ENCODE measurements at places on chromosomes 4 and X. TPM values are rescaled to one million over a fixed set of nuclear protein-coding genes. Genes with fewer than 3 reads are reported as not detected.
A peak's percentile ranks its signal among the peaks of the same experiment; 100 is the strongest.

Gene CFP
- 3.2 TPM for polyA plus RNA-seq

Gene FAM241A
- 1.5 TPM for polyA plus RNA-seq

Gene GASK1B
- 33.5 TPM for polyA plus RNA-seq

Gene HGFAC
- polyA plus RNA-seq: 2.4 TPM

Gene TEX11
- polyA plus RNA-seq: not detected

DNA sequence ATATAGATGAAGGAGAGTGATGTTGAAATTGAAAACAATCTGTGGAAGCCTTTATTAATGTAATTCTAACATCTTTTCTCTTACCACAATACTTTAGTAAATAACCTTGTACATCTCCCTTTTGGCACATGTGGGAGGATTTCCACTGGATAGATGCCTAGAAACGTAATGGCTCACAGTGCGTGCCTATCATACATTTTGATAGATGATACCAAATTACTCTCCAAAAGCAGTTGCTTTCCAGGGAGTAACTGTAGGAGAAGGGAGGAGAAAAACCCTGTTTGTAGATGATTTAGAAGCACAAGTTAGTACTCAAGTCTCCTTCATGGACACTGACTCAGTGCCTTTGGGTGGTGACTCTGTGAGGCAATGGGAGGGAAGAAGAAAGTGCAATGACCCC, 476.3 kb downstream of the CCSER1 start:
- no peak for DNase-seq

DNA sequence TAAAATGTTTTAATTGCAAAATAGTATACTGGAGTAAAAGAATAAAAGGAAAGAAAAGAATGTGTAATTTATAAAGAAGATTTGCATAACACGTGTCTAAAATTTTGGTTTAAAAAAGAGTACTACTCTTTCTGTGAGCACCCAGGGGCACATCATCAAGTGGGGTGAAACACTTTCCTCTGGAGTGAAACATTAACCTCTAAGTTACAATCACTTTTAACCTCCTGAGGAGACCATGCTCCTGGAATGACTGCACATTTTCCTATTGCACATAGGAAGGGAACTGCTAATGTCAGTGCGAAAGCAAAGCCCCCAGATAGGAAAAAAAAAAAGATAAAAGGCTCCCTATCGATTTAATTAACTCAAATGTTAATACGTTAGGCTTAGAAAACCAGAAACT, 13.3 kb downstream of the VEGFC start:
- no peak for DNase-seq

DNA sequence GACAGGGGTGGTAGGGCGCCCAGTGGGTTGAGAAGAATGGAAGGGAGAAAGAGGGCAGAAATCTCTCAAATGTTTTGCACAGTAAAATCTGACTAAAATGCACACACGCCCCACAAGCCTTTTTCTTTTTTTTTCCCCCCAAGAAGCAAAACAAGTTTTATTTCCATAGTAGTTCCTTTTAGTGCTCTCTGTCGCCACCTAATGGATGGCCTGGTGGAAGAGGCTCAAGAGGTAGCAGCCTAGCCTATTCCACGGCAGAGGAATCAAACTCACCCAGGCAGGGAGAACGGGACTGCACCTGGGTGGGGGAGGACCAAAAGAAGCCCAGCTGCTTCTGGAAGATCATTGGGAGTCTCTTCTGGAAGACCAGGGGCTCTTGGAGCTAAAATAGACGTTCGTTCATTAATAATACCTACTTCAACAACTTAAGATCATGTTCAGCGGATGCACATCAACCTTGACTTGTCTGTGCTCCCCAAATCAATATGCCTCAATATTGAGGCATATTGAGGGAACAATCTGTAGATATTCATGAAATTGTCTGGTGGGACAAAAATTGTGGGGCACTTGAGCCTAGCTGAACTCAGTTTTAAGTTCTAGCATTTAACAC, 31.6 kb upstream of the IRAK1 start:
- peak; percentile 57 for DNase-seq

GRCh38 chr4:26723216-26723615, 137.4 kb upstream of the STIM2 start:
- DNase-seq: no peak

- DNase-seq: no peak
Observed at GRCh38 chr4:94798808-94799207, 41.1 kb downstream of the BMPR1B start.

DNA sequence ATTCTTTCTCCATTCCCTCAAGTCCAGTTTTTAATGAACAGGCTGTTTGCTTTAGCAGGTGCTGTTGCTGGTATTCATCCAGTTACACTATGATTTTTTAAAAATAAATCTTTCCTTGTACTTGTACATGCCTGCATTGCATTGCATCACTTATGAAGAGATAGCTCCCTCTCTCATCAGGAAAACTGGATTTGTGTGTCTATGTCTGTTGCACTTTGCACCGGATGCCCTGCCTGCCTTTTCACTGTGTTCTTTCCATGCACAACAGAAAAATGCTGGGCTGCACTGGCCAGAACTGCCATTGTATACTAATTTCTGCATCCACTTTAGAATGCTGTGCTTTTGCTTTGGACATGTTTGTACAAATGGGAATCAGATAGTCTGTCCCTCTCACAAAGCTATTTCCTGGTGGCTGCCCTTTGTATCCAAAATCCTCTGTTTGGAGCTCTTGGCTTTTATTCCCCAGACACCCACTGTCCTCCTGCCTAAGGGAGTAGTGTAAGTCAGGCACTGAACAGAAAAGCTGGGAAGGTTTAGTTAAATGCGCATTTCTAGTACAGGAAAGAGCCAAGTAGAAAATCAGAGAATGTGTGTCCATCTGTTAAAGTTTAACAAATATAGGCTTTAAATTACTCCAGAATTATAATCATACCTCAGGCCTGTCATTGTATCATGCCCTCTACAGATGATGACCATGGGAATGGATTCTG, 119.1 kb downstream of the MBNL3 start:
- DNase-seq: no peak

DNA sequence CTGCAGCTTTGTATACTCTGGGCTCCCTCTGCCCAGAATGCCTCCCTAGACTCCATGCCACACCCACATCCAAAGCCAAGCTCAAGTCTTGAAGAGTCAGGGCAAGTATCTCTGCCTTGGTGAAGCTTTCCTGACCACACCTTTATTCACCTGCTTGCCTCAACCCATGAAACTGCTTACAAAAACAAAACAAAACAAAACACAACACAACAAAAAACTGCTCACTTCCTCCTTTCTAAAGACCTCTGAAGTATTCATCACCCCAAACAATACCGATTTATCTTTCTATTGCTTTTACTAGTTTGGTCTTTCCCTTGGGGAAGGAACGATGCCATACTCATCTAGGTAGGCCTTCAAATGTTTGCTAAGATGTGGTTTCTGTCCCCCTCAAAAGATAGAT, 45.0 kb downstream of the TMEM165 start:
- no peak for DNase-seq

GRCh38 chr4:159374749-159375530, 272.1 kb downstream of the RAPGEF2 start:
- no peak for DNase-seq

- DNase-seq: no peak
Observed at GRCh38 chr4:183445097-183445428, 627 bp downstream of the CDKN2AIP start.

DNA sequence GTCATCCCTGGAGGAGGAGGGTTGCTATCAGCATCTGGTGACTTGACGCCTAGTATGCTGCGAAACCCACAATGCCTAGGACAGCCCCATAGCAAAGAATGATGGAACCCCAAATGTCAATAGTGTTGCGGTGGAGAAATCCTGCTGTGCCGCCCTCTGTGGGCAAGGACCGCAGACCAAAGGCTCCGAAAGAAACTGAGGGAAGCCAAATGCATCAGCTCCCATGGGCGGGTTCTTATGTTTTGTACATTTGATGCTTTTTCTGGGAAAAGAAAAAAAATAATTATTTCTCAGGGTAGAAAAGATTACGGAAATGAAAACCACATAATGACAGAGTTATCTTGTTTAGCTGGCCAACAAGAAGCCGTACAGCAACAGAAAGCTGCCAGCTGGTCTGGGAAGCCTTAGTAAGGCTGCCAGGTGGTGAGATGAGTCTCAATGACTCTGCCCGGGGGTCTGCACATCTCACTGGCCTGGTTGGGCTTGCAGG, 95.0 kb upstream of the TBL1X start:
- no peak for DNase-seq

DNA sequence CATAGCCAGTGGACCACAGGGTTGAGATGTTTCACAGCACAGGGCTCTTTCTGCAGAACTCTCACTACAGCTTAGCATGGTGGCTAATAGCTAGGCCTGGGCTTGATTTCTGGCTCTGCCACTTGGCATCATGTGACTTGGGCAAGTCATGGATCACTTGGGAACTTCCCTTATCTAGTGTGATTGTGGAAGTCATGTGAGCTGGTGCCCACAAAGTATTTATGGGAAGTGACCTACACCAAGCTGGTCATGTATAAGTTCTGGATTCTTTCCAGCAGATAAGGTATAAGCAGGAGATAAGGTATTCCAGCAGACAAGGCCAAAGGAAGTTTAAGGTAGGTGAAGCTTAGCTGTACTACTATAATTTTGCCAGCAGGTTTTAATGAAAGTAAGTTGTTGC, 61.0 kb downstream of the REELD1 start:
- DNase-seq: no peak

DNA sequence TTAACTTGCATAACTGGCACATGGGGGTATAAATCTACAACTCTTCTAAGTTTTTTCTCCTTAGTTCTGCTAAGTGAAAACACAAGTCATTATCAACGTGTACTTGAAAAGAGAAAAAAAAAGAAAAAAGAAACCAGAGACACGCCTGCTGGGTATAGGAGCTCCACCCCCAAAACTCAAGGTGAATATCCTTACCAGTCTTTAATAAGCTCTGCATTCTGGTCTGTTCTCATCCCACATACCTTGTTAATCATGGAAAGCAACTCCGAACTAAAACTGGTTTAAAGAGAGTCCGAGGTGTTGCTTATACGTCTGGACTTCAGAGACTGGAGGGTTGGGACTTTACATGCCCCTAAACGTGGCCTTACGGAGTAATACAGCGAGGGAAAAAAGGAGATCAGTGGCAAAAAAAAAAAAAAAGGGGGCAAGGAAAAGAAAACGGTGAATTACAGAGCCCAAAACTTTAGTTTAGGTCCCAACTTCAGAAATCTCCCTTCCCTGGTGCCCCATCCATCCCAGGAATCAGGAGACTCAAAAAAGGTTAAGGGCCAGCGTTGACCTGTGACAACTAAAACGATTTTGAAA, 1.0 kb downstream of the PGRMC2 start:
- peak; percentile 30 for DNase-seq

DNA sequence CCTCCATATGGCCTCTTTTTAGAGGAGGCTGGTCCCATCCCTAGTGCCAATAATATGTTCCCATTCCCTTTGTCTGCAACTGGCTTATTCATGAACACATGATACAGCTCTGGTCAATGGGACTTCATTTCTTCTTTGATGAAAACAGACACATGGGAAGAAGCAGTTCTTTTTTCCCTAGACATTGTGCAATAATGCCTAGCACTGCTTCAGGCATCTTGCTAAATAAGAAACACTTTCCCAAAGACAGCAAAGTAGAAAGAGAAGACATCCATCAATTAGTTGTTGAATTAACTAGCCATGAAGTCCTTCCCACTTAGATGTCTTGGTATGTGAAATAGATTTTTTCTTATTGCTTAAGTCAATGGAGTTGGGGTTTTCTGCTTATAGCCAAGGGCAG, 40.1 kb upstream of the TRPC3 start:
- DNase-seq: no peak

DNA sequence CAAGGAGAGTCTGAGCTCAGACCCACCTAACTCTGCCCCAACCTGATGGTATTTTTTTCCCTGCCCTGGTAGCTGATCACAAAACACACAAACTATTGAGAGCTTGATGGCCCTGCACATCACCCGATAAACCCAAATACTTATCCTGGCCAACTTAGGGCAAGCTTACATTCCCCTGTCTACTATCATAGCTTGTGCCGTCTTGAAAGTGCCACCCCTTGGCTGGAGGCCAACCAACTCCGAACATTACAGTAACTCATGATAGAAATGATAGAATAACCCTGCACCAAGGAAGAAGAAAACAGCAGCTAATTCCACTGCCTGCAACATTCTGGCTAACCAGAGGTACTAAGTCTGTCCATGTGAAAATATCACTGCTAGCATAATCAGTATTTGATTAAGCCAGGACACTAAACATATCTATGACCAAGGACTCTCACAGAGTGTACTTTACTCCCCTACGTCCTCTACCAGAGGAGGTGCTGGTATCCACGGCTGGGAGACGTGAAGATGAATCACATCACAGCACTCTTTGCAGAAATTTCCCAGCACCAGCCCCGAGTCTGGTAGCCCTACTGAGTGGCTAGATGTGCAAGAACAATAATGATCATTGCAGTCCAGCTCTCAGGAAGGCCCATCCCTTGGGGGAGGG, 8.9 kb downstream of the STBD1 start:
- no peak for DNase-seq

Data from renal pelvis (tissue), 12 donors.